ENCODE measurements at places on chromosomes 2 and 18.

- peak; percentile 9 for DNase-seq
Observed at GRCh38 chr18:25896178-25896780, 194.1 kb downstream of the SS18 start.

DNA sequence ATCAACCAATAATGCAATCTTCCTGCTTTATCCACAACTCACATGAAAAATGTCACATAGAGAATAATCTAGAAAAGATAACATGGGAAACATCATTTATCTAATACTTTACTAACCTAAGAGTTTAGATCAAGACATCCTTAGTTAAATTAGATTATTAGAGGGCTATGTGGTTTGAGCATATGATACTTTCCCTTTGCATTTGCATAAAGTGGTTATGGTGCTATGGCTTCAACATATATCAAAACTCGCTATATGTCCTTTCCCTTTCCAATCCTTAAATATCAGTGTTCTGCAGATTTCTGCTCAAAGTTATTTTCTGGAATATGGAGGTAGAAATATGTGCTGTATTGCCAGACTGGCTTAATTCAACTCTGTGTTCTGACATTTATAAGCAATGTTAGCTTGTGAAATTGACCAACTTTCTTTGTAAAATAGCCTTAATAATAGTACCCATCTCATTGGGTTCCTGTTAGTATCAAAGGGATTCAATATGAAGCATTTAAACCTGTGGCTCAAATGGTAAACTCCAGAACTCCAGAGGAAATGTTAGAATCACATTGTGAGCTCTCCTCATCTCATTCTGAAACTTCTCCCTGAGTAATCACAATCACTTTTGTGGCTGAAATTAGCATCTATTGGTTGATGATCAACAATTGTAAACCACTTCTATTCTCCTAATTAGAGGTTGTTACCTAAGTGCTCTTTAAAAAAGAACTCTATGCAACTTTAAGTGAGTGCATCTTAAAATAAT is 1089.9 kb upstream of the SLC39A10 start:
- no peak for DNase-seq

DNA sequence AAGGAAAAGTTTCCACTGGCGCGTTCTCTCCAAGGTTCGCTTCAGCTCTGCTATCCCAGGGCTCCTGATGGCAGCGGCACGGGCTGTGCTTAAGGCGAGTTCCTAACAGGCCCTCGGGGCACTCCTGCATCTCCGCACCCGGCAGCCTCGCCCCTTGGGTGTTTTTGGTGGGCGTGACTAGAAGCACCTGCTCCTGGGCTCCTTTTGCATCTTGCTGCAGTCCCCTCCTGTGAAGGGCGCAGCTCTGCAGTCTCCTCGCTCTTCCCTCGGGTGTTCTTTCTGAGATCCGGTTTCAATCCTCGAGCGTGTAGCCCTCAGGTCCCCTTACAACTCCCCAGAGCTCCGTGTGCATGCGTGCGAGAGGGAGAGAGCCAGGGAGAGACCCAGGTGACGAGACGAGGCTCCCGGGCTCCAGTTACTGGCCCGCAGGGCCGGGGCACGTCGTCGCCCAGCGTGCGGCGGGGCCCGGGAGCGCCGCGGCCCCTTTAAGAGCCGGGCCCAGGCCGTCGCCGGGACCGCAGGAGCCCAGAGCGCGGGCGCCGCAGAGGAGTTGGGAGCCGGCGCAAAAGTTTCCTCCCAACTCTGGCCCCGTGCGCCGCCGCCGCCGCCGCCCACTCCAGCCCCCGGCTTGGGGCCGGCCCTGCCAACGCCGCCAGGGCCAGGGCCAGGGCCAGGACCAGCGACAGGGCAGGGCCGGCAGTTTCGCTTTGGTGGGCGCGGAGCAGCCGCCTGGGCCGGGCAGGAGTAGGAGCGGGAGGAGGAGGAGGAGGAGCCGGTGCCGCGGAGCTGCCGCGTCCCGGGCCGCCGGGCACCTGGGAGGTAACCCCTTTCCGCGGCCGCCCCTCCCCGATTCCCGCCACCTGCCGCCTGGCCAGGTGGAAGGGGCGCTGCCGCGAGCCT is at the start of gene PARD3B:
Gene PARD3B, plus strand, starts transcription at position 515 of the 900 bp plus-strand sequence. CDS start 525 bp downstream, outside the sequence.
- peak; percentile 11 for DNase-seq

DNA sequence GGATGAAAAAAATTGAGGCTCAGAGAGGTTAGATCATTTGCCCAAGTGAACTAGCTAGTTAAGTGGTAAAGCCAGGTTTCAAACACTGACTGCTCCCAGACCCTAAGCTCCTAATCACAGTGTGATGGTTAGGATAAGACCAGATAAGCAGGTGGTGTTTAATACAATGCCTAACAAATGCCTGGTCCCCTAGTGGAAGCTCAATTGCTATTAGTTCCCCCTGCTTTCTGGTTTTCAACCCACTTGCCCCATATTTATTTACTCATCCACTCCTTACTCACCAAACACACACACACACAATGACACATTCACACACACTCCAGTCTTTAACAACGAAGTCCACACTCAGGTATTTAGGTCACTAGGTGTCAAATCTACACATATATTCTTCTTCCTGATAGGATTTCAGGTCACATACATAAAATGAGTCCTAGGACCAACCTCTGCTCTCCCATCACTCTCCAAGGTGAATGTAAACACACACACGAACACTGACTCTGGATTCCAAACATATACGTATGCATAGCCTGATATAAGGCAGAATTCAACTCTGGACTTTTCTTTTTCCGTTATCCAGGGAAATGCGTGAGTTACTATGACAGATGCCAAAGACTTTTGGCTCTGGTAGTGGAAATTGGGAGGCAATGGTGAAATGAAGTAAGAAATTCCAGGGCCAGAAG is 73.6 kb upstream of the TSPYL6 start:
- DNase-seq: no peak

GRCh38 chr2:205580212-205580987 is 101.9 kb upstream of the NRP2 start:
- no peak for DNase-seq

- no peak for DNase-seq
Observed at GRCh38 chr2:59920307-59920706, 633.1 kb downstream of the BCL11A start.

- DNase-seq: no peak
Observed at GRCh38 chr18:76765649-76766048, 56.7 kb upstream of the ZNF236 start.

GRCh38 chr2:86295066-86295465 is 42.4 kb downstream of the REEP1 start:
- DNase-seq: no peak

DNA sequence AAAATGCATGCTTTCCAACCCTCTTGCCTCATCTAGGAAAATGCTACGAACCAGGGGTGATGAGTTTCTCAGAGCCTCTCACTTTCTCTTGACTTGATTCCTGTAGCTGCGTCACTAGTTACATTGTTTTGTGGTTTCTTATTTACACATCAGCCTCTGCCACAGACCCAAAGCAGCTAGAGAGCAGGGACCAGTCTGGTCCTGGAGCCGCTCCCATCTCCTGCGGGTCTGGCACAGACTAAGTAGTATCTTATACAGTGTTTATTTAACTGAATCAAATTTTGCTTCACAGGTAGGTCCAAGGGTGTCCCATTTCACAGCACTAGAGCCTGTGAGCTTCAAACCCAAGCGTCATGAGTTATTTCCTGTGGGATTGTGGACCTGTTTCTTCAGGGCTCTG is 310.5 kb downstream of the MYCN start:
- no peak for DNase-seq

- DNase-seq: no peak
Observed at GRCh38 chr2:99660616-99661406, 171.0 kb upstream of the REV1 start.

DNA sequence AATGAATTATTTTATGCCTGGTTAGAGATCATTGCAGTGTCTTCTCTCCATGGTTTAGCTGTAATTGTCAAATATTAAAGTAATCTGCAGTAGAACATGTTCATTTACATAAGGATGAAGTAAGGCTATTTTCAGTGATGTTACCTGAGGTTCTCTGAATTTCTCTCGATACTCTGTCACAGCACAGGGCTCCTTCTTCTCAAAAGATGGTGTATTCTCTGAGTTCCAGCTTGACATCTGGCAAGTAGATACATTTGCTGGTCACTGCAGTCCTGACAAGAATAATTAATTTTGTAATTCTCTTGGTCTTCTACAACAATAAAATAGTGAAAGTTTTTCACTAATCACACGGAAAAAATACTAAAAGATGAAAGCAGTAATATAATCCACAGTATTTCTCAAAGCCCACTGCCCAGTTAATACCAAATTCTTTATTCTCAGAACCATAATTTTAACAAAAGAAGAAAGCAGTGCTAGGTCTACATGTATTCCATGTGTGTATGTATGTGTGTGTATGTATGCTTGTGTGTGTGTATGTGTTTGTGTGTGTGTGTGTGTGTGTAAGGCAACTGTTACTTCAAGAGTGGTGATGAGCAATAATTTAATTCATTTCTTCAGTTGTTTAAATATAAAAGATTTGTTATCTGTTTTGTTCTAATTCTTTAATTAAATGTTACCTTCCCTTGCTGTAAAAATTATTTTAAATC is 1165.5 kb upstream of the SLC39A10 start:
- no peak for DNase-seq

DNA sequence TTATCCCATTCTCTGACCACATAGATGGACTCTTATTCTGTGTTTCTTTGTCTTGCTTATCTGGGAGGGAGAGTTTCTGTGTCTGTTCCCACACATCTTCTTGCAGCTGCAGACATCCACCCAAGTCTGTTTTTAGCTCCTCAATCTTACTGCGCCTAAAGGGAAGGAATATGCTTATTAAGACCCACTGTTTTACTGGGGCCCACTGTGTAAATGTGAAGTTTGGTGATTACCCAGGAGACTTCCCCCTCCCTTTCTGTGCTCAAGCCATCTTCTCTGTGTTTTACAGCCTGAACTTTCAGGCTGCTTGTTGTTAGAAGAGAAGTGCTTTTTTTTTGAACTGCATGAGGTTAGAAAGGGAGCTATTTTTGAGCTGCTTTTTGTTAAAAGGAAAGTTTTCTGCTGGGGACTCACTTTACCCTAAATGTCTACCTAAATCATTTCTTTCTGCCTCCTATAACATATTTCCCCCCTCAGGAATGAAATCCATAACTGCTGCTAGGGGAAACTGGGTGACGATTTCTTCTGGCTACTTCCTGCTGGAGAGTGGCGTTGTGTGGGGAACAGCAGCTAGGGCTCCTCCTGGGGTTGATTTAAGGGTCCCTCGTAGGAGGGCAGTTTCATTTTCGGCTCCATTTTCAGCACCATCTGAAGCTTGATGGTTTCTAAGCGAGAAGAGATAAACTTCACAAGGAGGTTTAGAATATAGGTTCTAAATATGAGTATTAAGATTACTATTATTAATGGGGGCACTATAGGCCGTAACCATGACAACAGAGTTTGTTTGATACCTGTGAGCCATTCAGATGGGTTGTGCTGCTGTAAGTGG is 39.5 kb upstream of the GMCL1 start:
- no peak for DNase-seq

DNA sequence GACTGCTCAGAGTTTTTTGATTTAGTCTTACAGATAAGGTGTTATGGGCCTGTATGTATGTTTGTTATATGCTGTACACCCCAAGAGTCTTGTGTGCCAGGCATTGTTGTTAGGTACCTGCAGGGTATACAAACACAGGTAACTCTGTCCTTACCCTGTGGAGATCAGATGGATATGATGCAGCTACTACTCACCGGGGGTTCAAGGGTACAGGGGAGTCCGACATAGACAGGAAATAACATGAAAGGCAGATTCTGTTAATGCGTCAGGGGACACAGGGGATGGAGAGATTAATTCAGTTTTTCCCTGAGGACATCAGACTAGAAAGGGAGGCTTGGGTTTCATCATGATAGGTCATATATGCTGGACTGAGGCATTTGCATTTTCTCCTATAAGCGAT is 31.3 kb downstream of the TRAK2 start:
- no peak for DNase-seq

GRCh38 chr2:105443617-105444598 is 45.1 kb upstream of the FHL2 start:
- no peak for DNase-seq

GRCh38 chr18:14927701-14928100 is 179.7 kb downstream of the ANKRD30B start:
- no peak for DNase-seq

- no peak for DNase-seq
Observed at GRCh38 chr18:35050028-35050546, 8.9 kb downstream of the MAPRE2 start.

- DNase-seq: no peak
Observed at GRCh38 chr18:46152436-46152807, 48.2 kb downstream of the HAUS1 start.

- DNase-seq: no peak
Observed at GRCh38 chr2:207110310-207110709, 55.4 kb downstream of the KLF7 start.

DNA sequence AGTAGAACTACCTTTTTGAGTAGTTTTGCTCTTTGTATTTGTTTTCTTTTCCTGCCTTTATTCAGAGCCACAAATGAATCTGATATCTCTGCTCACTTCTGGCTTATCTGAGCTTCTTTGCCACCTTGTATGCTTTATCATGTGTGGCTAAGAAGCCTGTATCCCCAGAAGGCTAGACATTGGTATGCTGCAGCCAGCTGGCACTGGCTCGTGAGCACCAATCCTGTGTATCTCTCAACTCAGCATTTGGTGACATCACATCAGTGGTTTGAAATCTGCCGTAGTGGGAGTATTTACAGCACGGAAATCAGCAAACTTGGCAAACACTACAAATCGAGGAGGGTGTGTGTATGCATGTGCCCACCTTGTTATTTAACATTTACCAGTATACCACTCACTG is 183.7 kb upstream of the LHCGR start:
- no peak for DNase-seq

DNA sequence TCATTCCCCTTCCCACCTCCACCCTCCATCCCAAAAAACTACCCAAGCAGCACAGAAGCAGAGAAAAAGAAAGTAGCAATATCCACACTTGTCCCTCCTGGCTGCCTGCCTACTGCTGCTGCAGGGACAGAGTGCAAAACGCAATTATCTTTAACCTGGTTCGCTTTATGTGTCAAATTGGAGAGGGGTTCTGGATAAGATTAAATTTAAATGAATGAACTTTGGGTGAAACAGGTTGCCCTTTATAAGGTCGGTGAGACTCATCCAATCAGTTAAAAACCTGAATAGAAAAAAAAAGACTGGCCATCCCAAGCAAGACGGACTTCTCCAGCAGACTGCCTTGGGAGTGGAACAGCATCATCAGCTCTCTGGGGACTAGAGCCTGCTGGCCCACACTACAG is 62.6 kb downstream of the ANKRD44 start:
- no peak for DNase-seq

DNA sequence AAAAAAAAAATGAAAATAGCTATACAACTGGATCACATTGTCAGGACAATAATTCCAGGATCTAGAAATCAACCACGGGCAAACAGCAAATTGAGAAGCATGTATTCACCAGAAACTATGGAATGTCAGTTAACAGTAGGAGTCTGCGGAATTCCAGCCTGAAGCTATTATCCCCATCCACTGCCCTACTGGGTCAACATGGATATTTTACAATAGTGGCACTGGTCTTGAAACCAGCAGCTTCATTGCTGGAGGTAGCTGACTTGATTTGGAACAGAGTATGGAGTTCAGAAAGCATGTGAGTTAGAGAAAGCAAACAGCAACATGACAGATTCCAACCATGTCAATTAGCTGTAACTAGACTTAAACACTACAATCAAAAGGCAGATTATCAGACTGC is 55.7 kb upstream of the PDE1A start:
- DNase-seq: no peak

Data from GM12891 (cell line).